ENCODE measurements at places on chromosomes 5 and 9.
A peak's percentile ranks its signal among the peaks of the same experiment; 100 is the strongest.

DNA sequence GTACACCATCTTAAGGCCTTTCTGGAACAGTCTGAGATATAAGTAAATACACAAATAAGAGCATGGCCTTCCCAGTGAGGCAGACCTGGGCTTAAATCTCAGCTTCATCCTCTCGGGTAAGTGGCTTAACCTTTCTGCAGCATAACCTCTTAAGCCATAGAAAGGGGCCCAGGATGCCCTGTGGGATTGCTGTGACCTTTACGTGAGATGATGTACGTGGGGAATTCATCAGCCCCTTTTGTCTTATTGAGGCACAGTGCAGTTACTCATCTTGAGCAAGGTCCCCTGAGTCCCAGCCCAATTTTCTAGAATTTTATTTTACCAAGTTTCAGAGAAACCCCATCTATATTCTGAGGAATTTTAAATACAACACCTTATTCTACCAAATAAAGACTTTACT lies 92.2 kb downstream of the PDE8B start:
- no peak for DNase-seq

- DNase-seq: no peak
These were observed 125.1 kb downstream of the GAS1 start for GRCh38 chr9:86822006-86822801.

- no peak for DNase-seq
These were observed 467.9 kb upstream of the DAB2 start for GRCh38 chr5:39892708-39893107.

GRCh38 chr9:134068744-134069479 lies 1.1 kb upstream of the BRD3 start:
- no peak for DNase-seq

DNA sequence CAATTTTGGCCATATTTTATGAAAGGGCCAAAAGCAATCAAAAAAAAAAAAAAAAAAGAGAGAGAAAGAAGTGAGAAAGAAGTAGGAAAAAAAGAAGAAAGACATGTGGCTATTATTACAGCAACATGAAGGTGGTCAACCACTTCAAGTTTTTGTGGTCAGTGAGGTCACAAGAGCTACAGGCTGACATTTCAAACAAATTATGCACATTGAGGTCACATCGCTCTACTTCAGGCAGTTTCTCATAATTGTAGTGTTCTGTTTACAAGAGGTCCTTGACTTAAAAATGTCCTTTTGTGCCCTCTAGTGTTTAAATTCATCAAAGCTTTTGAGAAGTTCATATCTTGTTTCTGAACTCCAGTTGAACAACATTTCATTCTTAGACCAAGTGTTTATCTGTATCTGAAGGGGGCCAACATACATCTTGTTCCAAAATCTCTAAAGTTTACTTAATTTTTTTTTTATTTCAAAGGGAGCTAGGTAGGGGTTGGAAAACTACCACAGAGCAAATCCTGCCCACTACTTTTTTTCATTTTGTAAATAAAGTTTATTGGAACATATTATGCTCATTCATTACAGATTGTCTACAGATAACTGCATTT lies 513.1 kb downstream of the PDE4D start:
- DNase-seq: peak; percentile 86

DNA sequence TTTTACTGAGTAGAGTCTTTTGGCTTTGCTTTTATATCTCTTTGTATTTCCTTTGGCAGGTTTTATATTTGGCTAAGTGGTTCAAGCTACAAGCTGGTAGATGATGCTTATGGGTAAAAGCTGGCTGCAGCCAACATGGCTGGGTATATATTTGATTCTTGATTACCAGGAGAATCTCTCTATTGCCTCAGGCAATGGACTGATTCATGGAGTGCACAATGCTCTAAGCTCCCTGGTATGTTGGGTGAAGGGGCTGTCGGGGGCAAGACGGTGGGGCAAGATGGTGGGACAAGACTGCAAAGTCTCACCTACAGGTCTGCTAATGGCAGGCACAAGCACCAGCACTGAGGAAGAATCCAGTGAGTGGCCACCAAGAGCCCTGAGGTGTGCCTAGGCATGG lies 366.6 kb downstream of the DMAC1 start:
- DNase-seq: no peak

DNA sequence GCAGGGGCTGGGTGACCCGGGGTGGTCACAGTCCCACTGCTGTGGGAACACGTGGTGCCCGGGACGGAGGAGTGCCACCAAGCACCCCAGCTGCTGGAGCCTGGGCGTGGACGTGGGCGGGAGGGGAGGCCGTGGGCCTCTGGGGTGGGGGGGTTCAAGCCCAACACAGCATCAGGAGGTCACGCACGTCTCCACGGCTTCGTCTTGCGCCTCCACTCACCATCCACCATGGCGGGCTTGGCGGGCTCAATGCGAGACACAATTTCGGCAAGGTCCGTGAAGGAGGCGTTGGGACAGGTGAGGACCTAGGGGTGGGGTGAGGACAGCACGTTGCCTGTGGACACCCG lies 2.2 kb upstream of the NSMF start:
- no peak for DNase-seq

GRCh38 chr5:37428044-37428443 lies 48.9 kb downstream of the WDR70 start:
- no peak for DNase-seq

GRCh38 chr5:177301503-177302165 lies 1.9 kb downstream of the RAB24 start:
- DNase-seq: no peak

DNA sequence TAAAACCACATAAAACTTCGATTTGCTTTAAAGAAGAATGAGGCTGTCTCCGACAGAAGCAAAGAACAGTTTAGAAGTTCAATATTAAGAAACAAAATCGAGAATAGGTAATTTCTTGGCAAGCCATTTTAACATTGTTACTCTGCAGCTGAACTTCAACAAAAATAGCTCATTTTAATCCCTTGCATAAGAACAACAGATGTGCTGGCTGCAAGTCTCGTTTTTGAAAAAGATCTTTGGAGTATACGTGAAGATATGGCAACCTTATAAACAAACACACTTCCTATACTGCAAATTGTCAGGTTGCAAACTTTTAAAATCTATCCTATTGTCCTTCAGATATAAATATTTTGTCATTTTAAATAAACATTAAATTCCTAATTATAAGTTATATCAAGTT lies 71.5 kb downstream of the FBN2 start:
- no peak for DNase-seq

Data from AML-193 (cell line).